Hematopoietic multipotent progenitor cell treated with erythropoietin and hydrocortisone succinate and interleukin-3 and kit ligand, for 8 days (in vitro differentiated cells): ENCODE measurements at places on chromosomes 7 and 10.

GRCh38 chr10:18601321-18601720 is 50.1 kb downstream of the NSUN6 start:
- no peak for DNase-seq

GRCh38 chr10:35937546-35937945 is 295.4 kb upstream of the FZD8 start:
- DNase-seq = no peak

- no peak for DNase-seq
These were observed 46.4 kb upstream of the ZNF746 start for GRCh38 chr7:149544028-149544427.

DNA sequence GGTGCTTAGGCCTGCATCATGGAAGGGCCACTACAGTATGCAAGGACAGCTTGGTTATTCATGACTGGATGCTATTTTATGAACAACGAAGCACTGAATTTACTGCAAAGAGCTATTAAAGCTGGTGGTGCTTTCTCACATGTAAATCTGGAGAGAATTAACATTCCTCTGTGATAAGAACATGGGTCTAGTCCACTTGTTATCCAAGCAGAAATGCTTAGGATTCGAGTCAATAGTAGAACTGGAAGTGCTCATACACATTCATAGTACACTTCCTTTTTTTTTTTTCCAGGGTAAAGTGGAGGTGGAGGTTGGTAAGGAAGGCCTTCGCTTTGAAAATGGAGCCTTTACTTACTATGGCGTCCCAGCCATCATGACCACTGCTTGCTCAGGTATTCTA is 35.0 kb downstream of the CNNM1 start:
- no peak for DNase-seq

GRCh38 chr7:50068850-50069551 is 24.0 kb downstream of the ZPBP start:
- peak; percentile 9 for DNase-seq

DNA sequence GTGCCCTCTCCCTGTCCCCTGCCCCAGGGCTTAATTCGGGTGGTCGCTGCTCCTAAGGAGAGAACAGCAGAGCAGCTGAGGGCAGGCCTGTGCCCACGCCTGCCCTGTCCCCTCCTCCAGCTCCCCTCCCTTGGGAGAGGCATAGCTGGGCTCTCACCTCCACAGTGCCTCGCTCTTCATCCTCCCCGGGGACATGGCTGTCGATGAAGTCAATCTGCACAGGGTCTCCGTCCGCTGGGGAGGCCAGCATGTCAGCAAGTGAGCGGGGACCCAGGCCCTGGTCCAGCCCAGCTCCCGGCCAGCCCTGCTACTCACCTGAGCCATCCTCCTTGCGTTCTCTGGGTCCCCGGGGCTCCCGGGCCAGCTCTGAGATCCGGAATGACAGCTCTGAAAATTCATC is 3.8 kb upstream of the SAP25 start:
- DNase-seq = no peak

DNA sequence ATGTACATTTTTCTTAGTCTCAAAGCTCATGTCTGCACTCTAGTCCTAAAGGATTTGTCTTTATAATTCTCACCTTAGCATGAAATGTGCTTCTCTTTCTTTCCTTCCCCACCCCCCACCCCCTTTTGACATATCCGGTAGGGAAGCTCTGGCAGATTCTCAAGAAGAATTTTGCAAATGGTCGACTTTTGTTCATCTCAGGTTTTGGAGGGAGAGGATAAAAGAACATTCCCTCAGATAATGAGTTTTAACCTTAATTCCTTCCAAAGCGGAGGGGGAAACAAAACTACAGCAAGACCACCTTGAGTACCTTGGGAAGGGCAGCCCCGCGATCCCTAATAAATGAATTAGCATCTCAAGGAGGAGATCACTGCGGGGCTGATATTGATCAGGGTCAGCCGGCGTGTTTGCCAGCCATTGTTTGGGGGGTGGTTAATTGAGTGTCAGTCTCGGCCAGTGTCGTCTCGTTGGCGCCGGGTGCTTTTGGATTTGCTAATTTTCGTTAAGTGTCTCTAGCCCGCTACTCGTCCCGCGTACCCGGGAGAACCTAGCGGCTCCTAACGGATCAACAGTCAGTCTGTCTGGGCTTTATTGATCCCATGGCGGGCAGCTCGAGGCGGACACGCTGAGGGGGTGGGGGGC is 874 bp upstream of the BAMBI start:
- no peak for DNase-seq

GRCh38 chr7:22348379-22348778 is 8.6 kb downstream of the RAPGEF5 start:
- DNase-seq = no peak

- DNase-seq = no peak
These were observed 336.3 kb upstream of the LRRN3 start for GRCh38 chr7:110754649-110755048.

DNA sequence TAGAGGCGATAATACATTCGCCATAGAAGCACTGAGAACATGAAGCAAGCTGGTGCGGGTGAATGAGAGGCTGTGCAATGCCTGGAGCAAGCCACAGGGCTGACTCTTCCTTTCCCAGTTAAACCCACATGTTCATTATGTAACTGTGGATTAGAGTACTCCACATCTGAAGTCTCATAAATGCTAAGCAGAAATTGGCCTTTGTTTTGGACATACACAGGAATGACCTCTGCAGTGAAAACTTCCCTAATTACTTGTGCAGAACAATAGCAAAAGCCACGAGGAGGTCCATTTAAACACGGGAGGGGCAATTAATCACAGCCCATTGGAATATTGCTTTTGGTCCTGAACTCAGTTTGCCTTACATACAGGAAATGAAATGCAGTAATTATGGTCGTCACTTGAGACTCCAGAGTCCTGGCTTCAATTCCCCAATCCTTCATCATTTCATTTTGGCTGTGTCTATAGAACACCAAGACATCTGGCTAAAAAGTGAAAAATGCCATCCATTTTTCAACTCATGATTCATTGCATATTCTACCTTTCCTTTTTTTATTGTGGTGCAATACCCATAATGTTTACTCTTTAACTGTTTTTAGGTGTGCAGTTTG is 78.7 kb upstream of the CXCL12 start:
- DNase-seq = no peak

- DNase-seq = peak; percentile 29
These were observed 45.8 kb upstream of the CARD11 start for GRCh38 chr7:3089493-3089892.

- peak; percentile 29 for DNase-seq
These were observed 40.4 kb downstream of the CREB3L2 start for GRCh38 chr7:137961200-137962177.

DNA sequence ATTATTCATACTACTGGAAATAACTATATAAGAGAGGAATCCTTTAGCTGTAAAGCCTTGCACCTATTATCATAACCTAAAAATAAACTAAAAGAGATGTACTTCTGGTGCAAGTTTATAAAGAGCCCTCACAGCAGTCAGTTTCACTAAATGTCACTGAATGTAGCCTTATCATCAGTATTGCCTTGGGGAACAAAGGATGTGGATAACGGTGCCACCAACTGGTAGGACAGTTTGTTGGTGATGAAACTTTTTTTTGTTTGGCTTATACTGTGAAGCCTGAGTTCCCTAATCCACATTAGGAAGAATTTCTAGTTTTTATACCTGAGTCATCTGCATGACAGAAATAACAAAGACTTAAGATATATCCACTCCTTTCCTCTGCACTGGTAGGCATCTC is 117.9 kb upstream of the COL1A2 start:
- DNase-seq = peak; percentile 8

DNA sequence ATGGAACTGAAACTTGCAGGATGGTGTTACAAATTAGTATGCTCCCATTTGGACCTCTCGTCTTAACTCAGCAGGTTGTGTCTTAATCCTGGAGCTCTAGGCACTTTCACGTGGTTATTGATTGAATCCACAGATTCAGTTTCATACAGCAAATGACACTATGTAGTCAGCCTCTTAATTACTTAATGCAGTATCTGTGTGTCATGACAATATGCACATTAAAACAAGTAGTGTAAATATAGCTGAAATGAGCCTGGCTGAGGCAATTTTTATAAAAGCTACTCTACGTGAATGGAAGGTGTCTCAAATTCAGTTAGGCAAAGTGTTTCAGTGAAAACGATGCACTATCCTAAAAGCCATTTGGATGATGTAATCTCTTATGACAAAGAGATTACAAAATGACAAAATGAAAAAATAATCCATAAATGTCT is 86.8 kb downstream of the CD36 start:
- DNase-seq = no peak
